ENCODE measurements at places on chromosomes 1 and 21.

- no peak for DNase-seq
Observed at GRCh38 chr1:48164571-48164970, 57.9 kb upstream of the SLC5A9 start.

DNA sequence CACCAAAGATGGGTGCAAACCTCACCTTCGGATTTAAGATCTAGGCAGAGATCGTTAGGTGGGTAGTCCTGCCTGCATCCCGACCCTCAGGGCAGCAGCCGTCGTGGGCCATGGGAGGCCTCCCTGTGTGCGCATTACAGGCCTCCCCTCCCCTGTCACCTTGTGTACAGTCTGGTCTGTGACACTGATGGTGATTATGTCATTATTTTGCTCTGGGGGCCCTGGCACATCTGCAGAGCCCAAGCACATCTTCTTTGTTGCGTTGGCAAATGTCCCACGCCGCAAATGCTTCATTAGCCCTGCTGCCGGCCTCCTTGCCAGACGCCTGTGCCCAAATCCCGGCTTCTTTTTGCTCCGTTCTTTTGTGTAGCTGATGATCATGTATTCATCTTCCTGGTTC lies 31.7 kb downstream of the PROX1 start:
- DNase-seq, result no peak

DNA sequence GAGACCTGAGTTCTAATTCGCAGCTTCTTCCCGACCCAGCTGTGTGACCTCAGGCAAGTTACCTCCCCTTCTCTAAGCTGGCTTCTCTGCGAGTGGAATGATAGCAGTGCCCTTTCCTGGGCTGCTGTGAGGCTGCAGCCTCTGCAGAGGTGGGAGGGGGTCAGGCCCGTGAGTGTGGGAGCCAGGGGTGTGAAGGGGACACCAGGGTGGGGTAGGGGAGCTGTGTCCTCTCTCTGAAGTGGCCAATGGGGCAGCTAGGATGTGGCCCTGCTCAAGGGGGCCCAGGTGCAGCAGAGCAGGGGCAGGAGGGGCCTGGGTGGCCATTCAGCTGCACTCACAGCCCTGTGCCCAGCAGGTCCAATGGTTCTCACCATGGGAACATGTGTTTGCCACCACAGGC lies 24.5 kb downstream of the DMRTB1 start:
- no peak for DNase-seq

GRCh38 chr1:154609398-154610380 lies 1.7 kb upstream of the ADAR start:
- DNase-seq, result no peak

- no peak for DNase-seq
Observed at GRCh38 chr21:41966872-41967621, 13.2 kb upstream of the C2CD2 start.

- DNase-seq, result no peak
Observed at GRCh38 chr1:240094041-240094722, 2.5 kb downstream of the FMN2 start.

DNA sequence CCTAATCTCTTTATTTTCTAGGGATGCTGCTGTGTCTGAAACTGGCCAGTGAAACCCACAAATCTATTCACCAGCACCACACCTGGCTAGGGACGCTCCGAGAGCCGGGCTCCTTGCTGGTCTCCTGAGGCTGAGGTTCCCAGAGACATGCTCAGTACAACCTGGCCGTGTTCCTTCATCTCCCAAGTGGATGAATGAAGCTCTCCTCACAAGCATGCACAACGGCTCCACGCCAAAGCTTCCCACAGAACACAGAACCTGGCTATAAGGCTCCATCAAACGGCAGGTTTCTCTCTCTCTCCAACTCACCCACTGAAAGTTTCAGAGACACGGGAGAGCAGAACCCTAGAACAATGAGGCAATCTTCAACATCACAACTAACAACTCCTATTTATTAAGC lies 82.3 kb downstream of the TIAM1 start:
- no peak for DNase-seq

DNA sequence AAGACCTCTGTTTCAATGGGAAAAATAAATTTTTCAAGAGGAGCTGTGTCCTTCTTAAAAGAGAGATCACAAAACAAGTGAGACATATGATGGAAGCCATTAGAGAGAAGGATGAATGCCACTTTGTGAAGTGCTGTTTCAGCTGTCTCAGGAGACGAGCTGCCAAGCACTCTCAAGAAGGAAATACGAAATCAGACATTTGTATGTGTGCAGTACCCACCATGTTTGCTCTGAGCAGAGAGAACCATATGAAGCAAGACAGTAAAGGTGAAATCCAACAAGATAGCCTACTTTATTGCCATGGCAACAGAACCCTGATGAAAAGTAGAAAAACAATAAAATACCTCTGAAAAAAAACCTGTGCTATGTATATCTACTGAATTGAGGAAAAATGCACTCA lies 168.1 kb downstream of the AMY1C start:
- DNase-seq, result no peak

- DNase-seq, result no peak
Observed at GRCh38 chr1:244444854-244445253, 6.9 kb downstream of the ADSS2 start.

DNA sequence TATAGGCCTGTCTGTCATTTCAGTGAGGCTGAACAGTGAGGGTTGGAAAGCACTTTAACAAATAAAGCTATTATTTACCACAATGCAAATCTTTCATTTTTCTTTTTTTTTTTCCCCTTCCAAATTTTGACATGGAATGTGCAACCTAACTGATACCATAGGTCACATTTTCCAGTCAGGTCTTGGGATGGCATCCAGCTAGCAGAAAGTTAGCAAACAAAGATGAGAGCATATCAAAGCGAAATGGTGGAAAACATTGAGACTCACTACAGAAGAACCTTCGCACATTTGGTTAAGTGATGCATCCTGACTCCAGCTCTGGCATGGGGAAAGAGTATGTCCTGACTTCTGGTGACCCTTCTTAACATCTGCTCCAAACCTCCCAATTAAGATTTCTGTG lies 105.1 kb upstream of the L1TD1 start:
- no peak for DNase-seq

DNA sequence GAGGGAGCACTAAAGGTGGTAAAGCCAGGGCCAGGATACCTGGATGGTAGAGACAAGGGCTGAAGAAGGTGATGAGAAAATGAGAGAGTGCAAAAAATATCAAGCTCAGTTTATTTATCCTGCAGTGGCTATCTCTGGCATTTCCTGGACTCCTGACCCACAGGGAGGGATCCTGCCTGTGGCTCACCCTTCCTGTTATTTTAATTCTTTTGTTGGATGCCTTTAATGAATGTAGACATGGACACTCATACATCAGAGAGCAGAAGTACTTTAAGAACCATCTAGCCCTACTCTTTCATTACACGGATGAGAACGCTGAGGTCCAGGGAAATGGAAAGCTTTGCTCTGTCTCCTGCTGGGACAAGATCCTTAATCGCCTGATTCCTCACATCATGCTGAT lies 20.6 kb downstream of the JUN start:
- DNase-seq, result no peak

DNA sequence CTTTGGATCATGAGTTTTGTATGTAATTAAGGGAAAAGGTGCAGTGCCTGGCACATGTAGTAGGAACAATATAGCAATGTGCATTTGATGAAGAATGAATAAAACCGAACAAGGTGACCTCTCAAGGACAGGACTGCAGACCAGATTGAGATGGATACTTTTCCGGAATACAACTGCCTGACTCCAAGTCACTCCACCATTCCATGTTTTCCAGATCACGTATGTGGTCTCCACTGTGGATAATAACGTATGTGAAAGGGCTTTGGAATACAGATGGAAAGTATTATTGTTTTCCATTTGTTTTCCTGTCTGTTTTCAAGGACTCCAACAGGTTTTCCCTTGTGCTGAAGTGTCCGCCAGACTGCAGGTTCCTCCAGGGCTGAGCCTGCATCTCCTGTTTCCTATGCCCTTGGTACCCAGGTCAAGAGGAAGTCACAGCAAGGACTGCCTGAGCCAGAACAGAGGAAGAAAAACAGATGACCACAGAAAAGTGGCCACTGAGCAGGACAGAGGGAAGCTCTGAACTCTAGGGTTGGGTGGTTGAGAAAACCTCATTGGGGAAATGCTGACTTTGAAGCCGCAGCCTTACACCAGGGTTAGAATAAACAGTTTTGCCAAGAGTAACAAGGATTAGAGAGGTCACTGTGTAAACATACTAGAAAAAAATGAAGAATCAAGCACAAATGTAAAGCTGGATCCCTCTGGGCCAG lies 4.0 kb downstream of the CFAP45 start:
- DNase-seq, result no peak

GRCh38 chr21:33657124-33657820 lies 15.0 kb downstream of the ITSN1 start:
- DNase-seq, result peak; percentile 59

DNA sequence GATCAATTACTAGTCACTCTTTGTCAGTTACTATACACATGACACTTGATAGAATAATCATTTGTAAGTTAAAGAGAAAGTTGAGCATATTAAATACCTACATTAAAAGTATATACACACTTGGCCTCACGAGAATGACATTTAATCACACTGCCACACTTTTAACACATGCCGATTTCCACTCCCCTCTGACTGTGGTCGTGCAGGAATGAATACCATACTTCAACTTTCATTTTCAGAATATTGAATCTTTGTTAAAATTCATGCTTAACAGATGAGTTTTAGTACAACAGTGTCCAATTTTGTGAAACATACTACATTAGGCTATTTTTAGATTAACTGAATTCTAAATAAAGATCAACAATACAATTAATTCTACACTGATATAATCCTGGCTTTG lies 78.2 kb upstream of the SDC3 start:
- DNase-seq, result no peak

GRCh38 chr1:20431176-20431460 lies 54.9 kb downstream of the CAMK2N1 start:
- no peak for DNase-seq

Measured in kidney (tissue), 22 donors.